RWPE2 (cell line): ENCODE measurements at places on chromosomes 2 and 18.

- DNase-seq = no peak
Measured at GRCh38 chr2:82182270-82182669, 1877.7 kb upstream of the LRRTM1 start.

GRCh38 chr2:1504311-1504750 is 91.1 kb downstream of the TPO start:
- peak; percentile 42 for DNase-seq

DNA sequence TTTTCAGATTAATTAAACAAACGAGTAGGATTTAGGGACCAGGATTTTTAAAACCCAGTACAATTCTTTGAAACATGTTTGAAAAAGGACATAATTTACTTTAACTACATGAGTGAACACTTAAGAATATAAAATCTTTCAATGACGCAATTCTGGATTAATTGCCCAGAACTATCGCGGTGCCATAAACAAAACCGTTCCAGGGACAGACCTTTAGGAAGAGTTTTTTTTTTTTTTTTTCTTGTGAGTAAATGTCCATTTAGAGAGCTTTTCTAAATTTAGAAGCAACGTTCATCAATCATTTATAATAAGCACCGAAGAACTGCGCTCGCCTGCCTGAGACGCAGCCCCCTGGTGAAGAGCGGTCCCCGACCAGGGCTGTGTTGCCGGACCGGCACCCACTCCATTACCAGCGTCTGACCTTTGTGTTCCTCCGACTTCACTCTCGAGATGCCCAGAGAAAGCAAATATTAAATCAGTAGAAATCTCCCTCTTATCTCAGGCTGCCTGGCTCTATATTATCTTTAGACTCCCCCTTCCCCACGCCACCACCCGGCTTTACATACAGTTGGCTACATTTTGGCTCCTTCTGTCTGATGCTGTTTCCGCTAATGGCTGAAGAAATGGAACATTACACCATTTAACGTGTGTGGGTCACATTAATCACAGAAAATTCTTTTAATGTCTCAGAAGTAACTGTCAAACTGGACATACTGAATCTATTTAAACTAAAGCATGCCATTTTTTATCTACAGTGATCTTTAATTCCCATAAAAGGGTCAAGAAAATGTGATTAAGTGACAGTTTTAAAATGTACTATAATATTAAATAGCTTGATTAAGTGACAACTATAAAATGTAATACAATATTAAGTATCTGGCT is 364.0 kb upstream of the MEIS1 start:
- DNase-seq = no peak

GRCh38 chr2:181536730-181537129 is 79.5 kb downstream of the ITGA4 start:
- no peak for DNase-seq

- no peak for DNase-seq
Measured at GRCh38 chr18:51711298-51711889, 513.9 kb upstream of the MEX3C start.

- no peak for DNase-seq
Measured at GRCh38 chr2:160392201-160392600, 101.4 kb downstream of the RBMS1 start.

DNA sequence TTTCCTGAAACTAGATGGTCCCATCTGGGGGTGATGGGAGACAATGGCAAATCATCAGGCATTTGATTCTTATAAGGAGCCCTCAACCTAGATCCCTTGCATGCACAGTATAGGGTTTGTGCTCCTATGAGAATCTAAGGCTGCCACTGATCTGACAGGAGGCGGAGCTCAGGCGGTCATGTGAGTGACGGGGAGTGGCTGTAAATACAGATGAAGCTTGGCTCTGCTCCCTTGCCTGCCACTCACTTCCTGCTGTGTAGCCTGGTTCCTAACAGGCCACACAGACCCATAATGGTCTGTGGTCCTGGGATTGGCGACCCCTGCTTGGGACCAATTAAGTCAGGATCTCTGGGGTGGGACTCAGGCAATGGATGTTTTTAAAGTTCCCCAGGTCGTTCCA is 293.4 kb downstream of the ZNF521 start:
- no peak for DNase-seq

- DNase-seq = no peak
Measured at GRCh38 chr2:109084341-109084740, 44.7 kb upstream of the SH3RF3 start.

- DNase-seq = no peak
Measured at GRCh38 chr2:220452561-220452960, 825.1 kb downstream of the SLC4A3 start.

GRCh38 chr18:10111191-10111590 is 197.4 kb downstream of the VAPA start:
- DNase-seq = no peak

GRCh38 chr2:15146960-15147359 is 414.2 kb downstream of the NBAS start:
- no peak for DNase-seq

DNA sequence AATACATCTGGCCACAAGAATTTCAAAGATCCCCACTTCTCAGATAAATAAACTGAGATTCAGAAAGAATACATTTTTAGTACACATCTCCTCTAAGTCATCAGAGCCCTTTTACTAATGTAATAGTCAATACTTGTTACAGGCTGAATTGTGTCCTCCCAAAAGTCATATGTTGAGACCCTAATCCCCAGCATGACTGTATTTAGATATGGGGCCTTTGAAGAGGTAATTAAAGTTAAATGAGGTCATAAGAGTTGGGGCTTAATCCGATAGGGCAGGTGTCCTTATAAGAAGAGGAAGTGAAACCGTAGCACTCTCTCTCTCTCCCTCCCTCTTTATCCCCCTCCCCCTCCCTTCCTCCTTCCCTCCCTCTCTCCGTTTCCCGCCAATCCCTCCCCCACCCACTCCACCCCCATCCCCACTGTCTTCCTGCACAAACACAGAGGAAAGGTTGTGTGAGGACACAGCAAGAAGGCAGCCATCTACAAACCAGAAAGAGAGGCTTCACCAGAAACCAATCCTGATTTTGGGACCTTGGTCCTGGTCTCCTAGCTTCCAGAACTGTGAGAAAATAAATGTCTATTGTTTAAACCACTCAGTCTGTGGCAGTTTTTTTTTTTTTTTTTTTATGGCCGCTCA is 66.6 kb upstream of the ZNF397 start:
- no peak for DNase-seq

DNA sequence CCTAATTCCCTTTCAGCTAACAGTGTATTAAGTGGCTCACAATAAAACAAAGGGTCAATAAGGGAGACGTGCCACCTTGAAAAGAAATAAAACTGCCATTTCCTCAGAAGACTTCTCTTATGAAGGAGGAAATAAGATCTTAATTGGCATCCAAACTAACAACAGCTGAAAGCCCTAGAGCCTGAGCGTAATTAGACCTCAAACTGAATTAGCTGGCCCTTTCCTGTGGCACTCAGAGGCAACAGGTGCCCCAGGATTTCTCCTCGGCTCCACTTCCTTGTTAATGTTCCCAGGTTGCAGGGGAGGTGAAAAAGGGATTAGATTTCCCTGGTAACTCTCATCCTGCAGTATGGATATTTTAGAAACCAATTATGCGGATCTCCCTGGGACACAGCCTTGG is 804.3 kb downstream of the DCDC2C start:
- DNase-seq = no peak

- DNase-seq = no peak
Measured at GRCh38 chr18:52907543-52908308, 567.7 kb downstream of the DCC start.

- no peak for DNase-seq
Measured at GRCh38 chr2:50178050-50178449, 853.9 kb downstream of the NRXN1 start.

- DNase-seq = no peak
Measured at GRCh38 chr2:16747257-16747656, 81.6 kb upstream of the CYRIA start.
